Activated CD4-positive, alpha-beta T cell treated with anti-CD3 and anti-CD28 coated beads, Interleukin-2, amount 10 ng/mL, durations not matched to agents 24 days and 14 days (primary cell): ENCODE measurements at places on chromosomes 12 and 14.

DNA sequence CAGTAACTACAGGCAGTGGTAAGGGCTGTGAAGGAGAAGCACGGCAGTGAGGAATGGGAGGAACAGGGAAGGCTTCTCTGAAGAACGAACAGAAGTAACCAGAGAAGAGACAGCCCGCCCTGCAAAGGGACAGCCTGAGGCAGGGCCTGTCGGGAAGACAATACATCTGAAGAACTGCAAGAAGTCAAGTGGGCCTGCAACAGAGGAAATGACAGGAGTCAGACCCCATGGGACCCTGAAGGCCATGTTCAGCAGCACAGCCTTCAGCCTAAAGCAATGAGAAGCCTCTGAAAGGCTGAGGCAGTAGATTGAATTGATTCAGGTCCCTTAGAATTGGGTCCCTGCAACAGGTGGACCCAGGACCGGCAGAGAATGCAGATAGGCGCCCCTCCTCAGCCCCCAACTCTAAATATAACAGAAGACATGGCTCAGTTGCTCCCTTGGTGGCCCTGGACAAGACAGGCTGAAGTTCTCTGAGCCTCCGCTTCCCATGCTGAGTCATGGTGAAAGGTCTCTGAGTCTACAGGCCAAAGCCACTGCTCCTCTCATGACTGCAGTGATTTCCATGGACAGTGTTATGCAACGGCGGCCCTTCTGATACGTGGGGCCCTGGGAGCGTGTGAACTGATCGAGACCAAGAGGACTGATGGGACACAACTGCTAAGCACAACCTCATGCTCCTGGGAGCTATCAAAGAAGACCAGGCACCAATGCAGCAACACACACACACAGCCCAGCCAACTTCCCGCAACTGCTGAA is 10.8 kb upstream of the ACTR6 start:
- no peaks in the 10 kb centered on the region for H3K27me3 ChIP-seq
- no peak for DNase-seq
- no peak overlapping the region for H3K27ac ChIP-seq

GRCh38 chr14:37443461-37443860 is 151.6 kb downstream of the FOXA1 start:
- no peak for DNase-seq
- no peaks in the 10 kb centered on the region for H3K4me1 ChIP-seq

GRCh38 chr14:35287431-35288013 is 4.7 kb upstream of the PSMA6 start:
- H3K27me3 ChIP-seq, result no peaks in the 10 kb centered on the region
- peak overlapping the region; percentile 78 for H3K4me3 ChIP-seq
- peaks cover 9% of the 10 kb centered on the region for H3K36me3 ChIP-seq
- peak overlapping the region; percentile 97 for H3K27ac ChIP-seq
- DNase-seq, result peak; percentile 73

GRCh38 chr14:93959239-93960107 is 16.9 kb downstream of the ASB2 start:
- H3K27ac ChIP-seq, result peak overlapping the region; percentile 100
- peak; percentile 98 for DNase-seq
- peaks cover 93% of the 10 kb centered on the region for H3K4me1 ChIP-seq
- peak overlapping the region; percentile 86 for H3K4me3 ChIP-seq

- no peaks in the 10 kb centered on the region for H3K27me3 ChIP-seq
- H3K4me3 ChIP-seq, result no peak overlapping the region
- no peaks in the 10 kb centered on the region for H3K4me1 ChIP-seq
- no peak overlapping the region for H3K27ac ChIP-seq
- no peaks in the 10 kb centered on the region for H3K36me3 ChIP-seq
These were observed 226.2 kb downstream of the ADAMTS20 start for GRCh38 chr12:43325786-43326185.
